ENCODE measurements at places on chromosomes 5 and 9.
A peak's percentile ranks its signal among the peaks of the same experiment; 100 is the strongest.

DNA sequence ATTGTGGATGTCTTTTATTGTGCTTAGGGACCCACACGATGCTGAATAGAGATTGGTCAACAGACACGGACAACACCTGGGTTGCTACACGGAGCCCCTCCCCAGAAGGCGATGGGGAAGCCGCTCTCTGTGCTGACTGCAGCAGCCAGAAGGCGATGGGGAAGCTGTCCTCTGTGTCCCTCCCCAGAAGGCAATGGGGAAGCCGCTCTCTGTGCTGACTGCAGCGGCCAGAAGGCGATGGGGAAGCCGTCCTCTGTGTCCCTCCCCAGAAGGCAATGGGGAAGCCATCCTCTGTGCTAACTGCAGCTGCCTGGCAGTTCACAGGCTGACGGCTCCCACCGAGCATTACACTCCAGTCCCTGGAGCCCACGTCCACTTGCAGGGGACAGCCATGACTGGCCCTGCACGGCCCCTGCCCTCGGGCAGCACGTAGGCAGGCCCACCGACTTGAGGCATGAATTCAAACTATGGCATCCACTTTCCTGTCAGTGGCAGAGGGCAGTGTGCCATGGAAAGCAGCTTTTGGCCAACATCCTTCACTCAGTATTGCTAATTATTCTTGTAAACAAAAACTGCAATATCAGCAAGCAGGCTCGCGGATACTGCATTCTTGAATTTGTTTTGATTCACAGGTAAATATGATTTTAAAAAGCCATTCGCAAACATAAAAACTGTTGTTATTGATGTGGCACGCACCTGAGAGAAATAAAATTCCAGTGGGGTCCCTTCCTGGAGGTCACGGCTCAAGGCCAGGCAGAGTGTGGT is 48.1 kb upstream of the CLPTM1L start:
- no peak for DNase-seq

DNA sequence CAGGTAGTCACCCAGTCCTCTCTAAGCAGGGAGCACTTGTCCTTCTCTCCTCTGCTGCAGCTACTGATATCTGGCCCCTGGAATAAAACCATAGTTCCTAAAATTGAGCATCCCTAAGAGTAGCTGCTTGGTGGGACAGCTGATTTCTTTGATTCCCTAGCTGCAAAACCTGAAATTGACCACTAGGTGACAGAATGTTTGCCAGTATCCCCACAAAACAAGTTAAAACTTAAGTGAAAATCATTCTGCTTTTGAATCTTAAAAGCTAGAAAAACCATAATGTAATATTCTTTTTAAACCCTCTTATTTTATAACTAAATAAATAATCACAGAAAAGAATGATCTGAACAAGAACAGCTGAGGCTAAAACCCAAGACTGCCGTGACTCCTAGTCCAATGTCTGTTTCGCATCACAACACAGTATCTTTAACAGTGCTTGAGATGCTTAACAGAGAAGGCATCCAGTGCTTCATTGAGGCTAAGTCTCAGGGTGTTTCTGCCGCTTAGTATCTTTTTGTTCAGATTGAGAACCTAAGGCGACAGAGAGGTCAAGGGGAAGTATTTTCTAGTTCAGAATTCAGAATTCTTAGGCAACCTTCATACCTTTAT is 24.4 kb upstream of the TAL2 start:
- DNase-seq, result no peak

DNA sequence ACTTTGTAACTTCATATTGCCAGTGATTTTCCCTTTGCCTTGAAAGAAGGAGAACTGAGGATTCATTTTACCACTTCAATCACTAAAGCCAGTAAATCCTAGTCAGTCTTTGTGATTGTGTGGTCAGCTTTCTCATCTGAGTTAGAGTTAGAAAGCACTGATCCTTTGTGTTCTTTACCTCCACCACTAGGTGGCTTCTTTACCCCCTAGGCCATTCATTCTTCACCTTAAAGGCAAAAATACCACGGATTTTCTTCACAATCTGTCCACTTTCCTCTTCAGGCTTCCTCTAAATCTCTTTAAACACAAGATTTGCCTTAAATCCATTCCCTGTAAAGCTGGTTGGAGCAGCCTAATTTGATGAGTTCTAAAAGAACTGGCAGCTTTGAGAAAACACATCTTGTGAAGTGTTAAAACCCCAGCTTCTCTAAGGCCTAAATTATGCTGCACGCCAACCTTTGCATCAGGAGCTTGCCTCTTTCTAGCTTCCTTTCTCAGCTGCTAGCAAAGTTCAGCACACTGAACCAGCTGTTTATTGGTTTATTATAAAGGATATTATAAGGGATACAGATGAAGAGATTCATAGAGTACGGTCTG is 20.4 kb downstream of the BDP1 start:
- DNase-seq, result no peak

DNA sequence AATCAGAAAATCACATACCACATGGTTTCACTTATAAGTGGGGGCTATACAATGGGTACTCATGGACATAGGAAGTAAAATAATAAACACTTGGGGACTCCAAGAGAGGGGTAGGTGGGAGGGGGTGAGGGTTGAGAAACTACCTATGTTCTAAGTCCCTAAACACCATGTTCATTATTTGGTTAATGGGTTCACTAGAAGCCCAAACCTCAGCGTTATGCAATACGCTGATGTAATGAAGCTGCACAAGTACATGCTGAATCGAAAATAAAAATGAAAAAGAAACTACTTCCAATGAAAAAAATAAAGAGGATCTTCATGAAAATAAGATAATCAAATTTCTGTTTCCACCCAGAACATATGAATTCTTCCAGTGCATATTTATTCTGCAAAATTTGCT is 208.5 kb downstream of the TMEM161B start:
- no peak for DNase-seq

DNA sequence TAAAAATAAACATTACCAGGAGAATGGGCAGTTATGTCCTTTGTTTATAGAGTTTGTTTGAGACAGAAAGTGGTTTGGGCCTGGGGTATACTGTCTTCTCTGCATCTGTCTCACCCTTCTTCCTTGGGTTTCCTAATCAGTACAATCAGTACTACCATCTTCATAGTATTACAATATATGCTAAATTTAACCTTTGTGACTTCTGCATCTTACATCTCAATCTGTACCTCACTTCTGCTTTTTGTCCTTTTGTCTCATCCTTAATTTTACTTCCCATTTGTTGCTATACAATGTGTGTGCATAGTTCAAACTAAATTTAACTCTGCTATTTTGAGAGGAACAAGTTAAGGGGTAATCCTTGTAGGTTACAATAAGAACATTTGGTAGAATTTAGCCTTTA is 19.6 kb downstream of the FBXO38 start:
- DNase-seq, result no peak

DNA sequence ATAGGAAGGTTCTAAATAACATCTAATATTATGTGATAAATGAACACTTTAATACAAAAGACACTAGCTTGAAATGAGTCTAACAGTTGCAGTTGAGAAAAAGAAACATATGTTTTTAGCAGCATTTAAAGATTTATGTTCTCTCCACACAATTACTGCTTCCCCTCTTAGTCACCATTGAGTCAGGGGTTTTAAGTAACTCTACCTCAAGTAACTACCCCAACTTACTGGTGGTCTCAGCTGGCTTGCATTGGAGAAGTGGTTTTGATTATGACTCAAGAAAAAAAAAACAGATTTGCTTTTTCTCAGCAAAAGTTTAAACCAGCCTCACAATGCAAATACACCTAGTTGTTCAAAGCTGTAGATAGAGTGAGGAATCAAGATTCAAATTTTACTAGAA is 1216.5 kb upstream of the CDH9 start:
- no peak for DNase-seq

GRCh38 chr5:132136906-132137305 is 63.3 kb downstream of the CSF2 start:
- no peak for DNase-seq

- no peak for DNase-seq
Observed at GRCh38 chr5:73952872-73953271, 326.9 kb downstream of the ARHGEF28 start.

DNA sequence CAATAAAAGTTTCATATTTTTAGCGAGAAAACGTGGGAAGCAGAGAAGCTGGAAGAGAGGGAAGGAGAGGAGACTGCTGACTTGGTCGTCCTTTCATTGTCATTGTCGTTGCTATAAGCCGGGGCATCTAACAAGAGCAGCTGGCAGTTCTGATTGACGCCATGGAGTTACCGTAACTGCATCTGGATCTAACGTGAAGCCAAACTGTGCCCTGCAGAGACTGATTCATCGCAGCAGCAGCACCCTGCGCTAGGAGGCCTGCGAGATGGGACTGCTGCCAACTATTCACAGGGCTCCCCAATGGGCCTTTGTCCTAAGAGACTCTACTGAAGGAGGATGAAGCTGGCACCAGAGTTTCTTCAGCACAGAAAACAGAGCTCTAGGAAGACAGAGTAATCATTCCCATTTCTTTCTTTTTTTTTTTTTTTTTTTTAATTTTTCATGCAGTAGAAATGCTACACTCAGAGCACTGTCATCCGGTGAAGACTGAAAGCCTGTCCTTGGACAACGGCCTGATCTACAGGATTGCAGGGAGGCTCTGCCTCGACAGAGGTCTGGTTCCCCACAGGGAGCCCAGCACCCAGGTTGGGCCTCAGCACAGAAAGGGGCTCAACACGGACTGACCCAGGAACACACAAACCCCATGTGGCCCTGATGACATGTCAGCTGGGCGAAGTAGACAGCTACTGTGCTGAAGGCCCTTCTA is 47.8 kb downstream of the RETREG1 start:
- peak; percentile 81 for DNase-seq

GRCh38 chr5:139640421-139641115 is 7.6 kb upstream of the CXXC5 start:
- no peak for DNase-seq

GRCh38 chr5:109455598-109456096 is 45.9 kb upstream of the PJA2 start:
- no peak for DNase-seq

DNA sequence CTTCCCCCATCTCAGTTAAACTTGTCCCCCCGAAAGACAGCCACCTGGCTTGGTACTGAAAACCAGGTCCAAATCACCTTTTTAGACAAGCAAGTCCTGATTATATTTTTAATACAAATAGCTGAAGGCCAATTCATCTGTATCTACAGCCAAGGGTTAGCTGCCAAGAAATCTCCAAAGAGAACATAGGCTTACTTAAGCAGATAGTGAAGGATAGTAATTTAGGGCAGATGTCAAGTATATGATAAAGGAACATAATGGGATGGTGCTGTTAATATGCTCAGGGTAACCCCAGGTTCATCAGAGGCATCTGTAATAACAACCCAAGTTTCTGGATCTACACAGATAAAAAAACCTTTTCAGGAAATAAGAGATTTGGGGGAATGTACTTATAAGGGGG is 133.0 kb downstream of the EBF1 start:
- DNase-seq, result no peak

DNA sequence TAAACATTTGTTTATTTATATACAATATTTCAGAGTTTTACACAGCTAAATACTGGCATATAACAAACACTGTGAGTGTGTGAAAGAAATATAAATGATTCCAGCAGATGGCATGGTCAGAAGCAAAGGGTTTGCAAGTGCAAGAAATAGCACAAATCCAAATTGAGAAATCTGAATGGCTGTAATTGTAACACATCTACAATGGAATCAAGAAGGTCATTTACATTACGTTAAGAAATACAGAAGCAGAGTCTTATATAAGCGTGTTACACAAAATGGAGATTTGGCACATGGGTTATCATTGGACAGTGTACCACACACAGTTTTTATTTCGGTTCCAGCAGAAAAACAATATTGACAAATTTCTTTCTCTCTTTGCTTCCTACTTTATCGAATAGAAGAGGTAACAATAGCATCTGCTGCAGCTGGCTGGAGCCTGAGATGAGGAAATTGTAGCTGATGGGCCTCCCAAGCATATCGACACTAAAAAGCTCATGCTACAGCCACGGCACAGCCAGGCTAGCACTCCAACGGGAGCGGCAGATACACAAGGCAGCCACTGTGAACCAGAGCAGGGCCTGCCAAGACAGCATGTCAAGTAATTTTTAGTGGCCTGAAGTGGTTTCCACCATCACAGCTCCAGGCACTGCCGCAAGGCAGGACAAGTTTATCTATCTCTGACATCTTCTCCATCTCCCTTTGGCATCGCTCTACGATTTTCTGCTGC is 564.6 kb upstream of the DMAC1 start:
- DNase-seq, result peak; percentile 27

DNA sequence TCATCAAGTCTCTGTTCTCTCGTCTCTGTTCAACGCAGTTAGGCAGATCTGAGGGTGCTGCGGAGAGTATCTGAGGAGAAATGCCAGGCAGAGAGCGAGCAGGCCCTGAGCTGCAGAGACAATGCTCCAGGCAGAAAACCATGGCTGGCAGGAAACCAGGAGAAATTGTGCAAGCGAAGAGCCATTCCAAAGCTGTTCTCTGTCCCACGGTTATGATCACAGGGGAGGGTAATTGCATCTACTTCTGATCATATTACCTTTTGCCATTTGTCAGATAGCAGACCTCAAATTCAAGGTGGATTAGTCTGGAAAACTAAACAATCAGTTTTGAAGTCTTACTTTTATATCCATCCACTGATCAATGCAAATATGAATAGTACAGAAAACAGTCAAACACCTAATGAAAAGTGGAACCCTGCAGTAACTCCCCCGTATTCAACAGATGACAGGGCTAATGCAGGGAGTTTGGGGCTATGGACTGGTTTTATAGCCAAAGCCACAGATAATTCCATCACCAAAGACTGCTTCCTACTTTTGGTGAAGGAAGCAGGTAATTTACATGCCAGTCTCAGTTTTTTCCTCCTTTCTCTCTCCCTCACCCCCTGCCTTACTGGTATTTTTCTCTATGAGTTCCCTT is 228.0 kb downstream of the DCP2 start:
- DNase-seq, result no peak

DNA sequence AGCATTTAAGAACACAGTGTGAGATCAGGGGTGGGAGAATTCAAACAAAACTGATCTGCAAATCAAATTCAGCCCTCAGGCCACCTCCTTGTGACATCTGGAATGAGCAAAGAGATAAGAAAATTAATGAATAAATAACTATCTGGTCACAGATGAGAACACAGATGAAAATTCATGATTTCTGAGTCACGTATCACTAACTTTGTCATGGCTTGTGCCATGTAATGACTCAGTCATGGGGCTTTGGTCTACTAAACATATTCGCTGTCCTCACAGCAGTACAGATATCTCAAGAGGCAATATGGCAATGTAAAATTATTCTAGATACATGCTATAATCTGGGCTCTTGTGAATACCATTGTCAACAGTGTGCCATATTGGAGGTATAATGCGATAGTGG is 274.4 kb downstream of the MAN2A1 start:
- DNase-seq, result no peak

- DNase-seq, result no peak
Observed at GRCh38 chr5:102090770-102091169, 205.3 kb downstream of the SLCO4C1 start.
